ENCODE measurements at places on chromosomes 6 and 20. TPM values are rescaled to one million over a fixed set of nuclear protein-coding genes. Genes with fewer than 3 reads are reported as not detected.

Gene DACT2
- total RNA-seq = not detected

Gene SMIM13
- 17.5 TPM for total RNA-seq

Gene DEFB118
- total RNA-seq = not detected

Gene ITPR3
- total RNA-seq = 94.1 TPM

Gene PAK5
- not detected for total RNA-seq

Gene HMGN3
- 61.1 TPM for total RNA-seq

Gene ZSCAN31
- 9.3 TPM for total RNA-seq

Gene SIRPD
- total RNA-seq = not detected

Gene PI16
- 0.98 TPM for total RNA-seq

Gene SNPH
- 7.3 TPM for total RNA-seq

Gene SUMO4
- not detected for total RNA-seq

Gene NUP43
- 28.5 TPM for total RNA-seq

Gene PROCR
- 206 TPM for total RNA-seq

Gene ACAT2
- total RNA-seq = 54.2 TPM

Gene PGC
- not detected for total RNA-seq

Gene ATP6V1G2
- 0.39 TPM for total RNA-seq

Gene GMPR
- 33.0 TPM for total RNA-seq

Gene MUCL3
- not detected for total RNA-seq

Gene TPD52L1
- 5.5 TPM for total RNA-seq

Gene ECT2L
- total RNA-seq = not detected

Gene PBOV1
- not detected for total RNA-seq

Gene BHLHE23
- total RNA-seq = not detected

Gene SLC22A23
- 6.9 TPM for total RNA-seq

Gene IMPG1
- total RNA-seq = not detected

Gene C20orf202
- not detected for total RNA-seq

Gene NRN1
- total RNA-seq = 42.9 TPM
